ENCODE measurements at places on chromosomes 1 and 21. TPM values are rescaled to one million over a fixed set of nuclear protein-coding genes. Genes with fewer than 3 reads are reported as not detected.

- no peak for DNase-seq
These were observed 136.6 kb downstream of the SLC30A10 start for GRCh38 chr1:219791766-219792165.

GRCh38 chr1:200258447-200259375, 151.1 kb downstream of the ZNF281 start:
- DNase-seq, result no peak

GRCh38 chr1:15508700-15509487, 15.1 kb downstream of the CASP9 start:
- no peak for DNase-seq

- DNase-seq, result no peak
These were observed 20.4 kb downstream of the GPR161 start for GRCh38 chr1:168116327-168116799.

DNA sequence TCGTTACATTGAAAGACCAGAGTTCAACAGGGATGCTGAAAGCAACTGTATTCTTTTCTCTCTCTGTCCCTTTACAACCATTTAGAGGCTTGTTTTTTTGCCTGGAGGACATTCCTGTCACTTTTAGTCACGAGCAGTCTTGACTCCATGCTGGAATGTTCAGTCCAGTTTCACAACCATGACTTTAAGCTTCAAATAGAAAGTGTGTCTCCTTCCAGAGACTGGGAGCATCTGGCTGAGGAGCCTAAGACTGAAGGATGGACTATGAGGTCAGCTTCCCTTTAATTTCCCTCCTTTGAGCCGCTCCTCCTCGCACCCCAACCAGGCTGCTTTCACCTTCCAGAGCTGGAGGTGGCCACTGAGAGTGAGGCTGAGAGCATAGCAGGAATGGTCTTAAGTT, 10.5 kb upstream of the RYR2 start:
- no peak for DNase-seq

DNA sequence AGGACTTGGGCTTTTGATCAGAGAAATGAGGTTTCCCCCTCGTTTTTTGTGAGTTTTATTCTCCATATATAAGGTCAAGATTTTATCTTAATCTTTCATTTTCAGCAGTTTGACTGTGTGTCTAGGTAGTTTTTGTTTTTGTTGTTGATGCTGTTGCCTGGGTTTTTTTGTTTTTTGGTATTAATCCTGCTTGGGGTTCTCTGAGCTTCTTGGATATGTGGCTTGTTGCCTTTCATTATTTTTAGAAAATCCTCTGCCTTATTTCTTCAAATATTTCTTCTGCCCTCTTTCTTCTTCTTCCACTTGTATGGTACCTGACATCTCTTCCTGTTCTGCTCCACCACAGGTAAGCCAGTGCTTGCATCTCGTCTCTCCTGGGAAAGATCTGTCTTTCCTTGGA, 25.0 kb downstream of the EFCAB7 start:
- no peak for DNase-seq

- no peak for DNase-seq
These were observed 74.2 kb upstream of the CD53 start for GRCh38 chr1:110798691-110799256.

GRCh38 chr1:24535021-24535424, 20.9 kb upstream of the NCMAP start:
- no peak for DNase-seq

DNA sequence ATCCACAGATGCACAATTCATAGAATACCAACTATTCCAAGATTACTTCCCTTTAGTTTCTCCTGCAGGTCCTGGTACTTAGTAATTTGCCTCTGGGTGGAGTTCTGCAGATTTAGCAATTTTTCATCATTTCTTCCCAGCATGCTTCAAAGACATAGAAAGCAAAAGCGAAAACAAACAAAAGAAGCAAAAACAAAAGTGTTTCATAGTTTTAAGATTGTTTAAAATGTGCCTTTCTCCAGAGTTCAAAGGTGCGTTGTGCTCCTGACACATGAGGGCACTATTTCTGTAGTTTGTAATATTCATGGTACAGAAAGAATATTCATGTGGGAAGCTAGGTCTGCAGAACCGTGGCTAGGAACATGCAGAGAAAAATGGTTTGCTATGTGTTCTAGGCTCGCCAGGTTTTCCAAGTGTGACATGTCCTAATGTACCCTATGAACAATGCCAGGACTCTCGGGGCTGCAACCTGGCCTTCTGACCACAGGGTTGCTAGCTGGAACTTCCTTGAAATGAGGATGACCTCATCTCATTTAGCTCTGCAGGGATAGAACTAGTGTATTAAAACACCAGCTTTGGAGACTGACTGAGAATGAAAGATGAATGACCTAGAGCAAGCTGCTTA, 30.0 kb upstream of the RCSD1 start:
- no peak for DNase-seq

DNA sequence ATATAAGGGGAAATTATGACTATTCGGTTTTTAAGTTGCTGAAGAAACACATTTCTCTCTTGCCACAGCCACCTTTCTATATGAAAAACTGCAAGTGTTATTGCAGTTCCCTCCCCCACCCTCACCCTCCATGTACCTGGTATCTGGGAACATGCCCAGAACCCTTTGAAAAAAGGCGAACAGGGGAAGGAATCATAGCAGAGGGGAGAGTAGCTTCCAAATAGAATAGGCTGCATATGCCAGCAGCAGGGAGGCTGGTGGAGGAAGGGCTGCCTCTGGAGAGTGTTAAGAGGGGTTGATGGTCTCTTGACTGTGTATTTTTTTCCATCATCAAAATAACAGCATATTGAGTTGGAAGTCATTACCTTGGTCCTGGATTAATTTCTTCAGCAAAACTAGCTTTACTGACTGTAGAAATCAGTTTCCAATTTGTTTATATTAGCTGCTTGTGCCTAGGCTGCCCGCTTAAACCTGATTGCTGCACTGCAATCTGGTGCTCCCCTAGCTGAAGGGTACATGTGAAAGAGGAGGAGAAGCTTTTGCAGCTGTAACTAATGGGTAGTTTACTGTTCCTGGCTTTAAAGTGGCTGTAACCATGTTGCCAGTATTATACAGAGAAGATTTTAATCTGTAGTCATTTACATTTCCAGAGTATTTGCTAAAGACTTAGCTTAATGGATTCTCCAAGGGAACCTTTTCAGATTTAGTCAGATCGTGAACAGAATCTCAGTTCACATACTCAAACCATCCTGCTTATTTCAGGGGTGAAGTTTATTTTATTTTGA, 22.7 kb downstream of the AHCYL1 start:
- no peak for DNase-seq

- no peak for DNase-seq
These were observed 13.3 kb upstream of the CPT2 start for GRCh38 chr1:53183095-53183990.

- no peak for DNase-seq
These were observed 31.1 kb downstream of the FYB2 start for GRCh38 chr1:56788102-56788501.

GRCh38 chr1:97331165-97331564, 589.7 kb downstream of the DPYD start:
- DNase-seq, result no peak

- no peak for DNase-seq
These were observed 120.5 kb downstream of the LTN1 start for GRCh38 chr21:28872218-28872617.

The SPRR2G gene
- not detected for polyA plus RNA-seq

The LCE1D gene
- not detected for polyA plus RNA-seq

- DNase-seq, result peak; percentile 80
These were observed at the start of gene CSF1 for GRCh38 chr1:109910123-109910962. Gene CSF1, plus strand, starts transcription at chr1:109910849. Its CDS starts 175 bp downstream, at chr1:109911024.

DNA sequence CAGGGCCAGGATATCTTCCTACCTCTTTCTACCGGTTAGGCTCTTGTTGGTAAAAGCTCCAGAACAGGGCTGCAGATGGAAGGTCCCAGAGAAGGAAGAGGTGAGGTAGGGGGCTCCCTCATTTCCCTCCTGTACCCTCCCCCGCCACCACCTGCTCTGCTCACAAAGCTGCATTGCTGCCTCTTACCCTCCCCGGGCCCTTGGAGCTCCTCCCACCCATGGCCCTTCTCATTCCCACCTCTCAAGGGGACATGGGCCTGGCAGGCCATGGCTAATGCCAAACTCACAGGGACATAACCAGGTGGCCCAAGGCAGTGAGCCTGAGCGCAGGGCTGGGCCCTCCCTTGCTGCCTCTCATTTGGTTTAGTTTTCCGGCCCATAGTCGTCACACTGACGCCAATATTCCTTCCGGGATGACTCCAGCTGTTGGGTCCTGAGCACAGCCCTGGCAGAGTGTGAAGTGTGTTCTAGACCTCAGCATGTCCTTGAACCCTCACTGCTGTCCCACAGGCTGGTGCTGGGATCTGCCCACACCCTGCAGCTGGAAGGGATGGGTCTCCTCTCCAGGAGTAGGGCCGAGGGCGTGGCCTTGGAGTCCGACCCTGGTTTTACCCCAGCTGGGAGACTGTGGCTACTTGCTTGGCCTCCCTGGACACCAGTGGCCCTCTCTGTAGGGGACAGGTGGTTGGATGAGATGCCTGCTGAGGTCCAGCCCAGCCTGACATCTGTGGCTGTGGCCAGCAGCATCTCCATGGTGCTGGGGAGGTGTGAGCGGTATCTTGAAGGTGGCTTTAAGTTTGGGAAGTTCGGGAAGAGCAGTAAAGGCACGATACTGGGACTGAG, 104.6 kb downstream of the ARHGEF10L start:
- DNase-seq, result no peak

DNA sequence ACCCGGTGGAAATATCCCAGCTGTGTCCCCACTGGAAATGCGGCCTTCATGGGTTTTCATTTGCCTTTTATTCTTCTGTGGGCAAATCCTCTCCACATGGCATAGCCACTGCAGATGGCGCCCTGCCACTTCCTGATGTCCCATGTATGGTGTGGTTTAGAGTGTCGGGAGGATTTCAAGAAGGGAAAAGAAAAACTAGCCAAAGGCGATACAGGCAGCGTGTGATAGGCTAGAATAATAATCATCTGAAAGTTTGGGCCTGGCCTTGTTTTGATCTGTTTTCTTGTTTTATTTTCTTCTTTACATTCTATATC, 123.6 kb downstream of the PEX14 start:
- no peak for DNase-seq

- no peak for DNase-seq
These were observed 49.8 kb downstream of the KCNJ15 start for GRCh38 chr21:38306433-38307141.

The ESRRG gene
- polyA plus RNA-seq, result 42.1 TPM

The SPATA1 gene
- 1.5 TPM for polyA plus RNA-seq

DNA sequence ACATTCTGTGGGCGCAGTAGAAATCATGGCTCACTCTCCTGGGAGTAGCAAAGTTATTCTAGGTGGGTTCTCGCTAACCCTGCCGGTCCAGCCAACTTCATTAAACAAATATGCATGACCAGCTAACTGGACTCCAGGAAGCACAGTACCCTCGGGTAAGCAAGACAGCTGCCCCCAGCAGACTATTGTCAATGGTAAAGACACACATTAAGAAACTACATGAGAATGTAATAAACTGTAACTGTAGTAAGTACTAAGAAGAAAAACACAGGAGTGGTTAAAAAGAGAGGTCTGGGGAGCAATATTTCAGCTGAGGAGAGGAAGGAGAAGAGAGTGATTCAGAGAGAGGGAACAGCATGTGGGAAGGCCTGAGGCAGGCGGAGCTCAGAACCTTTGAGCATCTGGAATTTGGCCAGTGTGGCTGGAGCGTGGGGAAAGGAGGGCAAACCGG, 7.4 kb downstream of the SLC2A5 start:
- no peak for DNase-seq

The TEDDM1 gene
- 0.12 TPM for polyA plus RNA-seq

DNA sequence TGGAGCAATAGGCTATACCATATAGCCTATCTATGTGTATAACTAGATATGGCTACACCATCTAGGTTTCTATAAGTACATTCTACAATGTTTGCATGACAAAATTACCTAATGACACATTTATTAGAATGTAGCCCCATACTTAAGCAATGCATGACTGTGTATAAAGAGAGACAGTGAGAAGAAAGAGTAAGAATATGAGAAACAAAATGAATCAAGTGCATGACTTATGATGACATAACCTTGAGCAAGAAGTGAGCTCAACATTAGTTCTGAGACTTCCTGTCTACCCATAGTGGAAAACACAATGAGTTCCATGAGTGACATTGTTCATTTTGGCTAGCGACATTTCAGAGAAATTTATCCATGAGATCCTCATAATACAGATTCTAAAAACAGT, 10.1 kb downstream of the SLC44A5 start:
- no peak for DNase-seq

The LEFTY2 gene
- polyA plus RNA-seq, result 0.85 TPM

The KRTAP19-1 gene
- not detected for polyA plus RNA-seq

DNA sequence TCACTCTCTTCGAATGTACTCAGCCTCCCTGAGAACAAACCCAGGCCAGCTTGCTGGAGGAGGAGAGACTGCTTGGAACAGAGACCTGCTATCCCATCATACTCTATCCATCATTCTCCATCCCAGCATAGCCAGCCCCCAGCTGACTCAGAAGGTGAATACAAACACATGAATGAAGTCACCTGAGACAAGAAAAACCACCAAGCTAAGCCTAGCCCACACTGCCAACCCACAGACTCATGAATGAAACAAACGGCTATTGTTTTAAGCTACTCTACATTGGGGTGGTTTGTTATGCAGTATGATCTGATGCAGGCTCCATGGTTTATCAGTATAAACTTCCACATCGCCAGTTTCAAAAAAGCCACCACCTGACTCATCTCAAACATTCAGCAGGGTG, 395.6 kb downstream of the SETD4 start:
- DNase-seq, result no peak

DNA sequence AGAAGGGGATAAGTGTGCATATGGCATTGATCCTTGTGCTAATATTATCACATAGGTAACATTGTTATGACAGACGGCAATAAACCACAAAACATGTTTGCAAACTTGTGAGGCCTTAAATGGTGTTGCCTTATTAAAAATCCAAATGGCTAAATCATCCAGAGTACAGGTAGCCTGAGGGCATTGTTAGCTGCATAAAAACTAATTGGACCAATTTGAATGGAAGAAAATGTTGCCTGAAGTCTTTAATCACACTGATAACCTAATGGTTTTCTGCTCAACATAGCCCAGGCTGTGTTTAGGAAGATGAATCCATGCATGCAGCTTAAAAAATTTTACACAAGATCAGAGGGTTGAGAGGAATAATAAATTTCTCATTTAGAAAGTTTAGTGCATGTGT, 19.4 kb upstream of the LRRC53 start:
- DNase-seq, result no peak

- DNase-seq, result no peak
These were observed 17.6 kb downstream of the PAXBP1 start for GRCh38 chr21:32753818-32754585.

GRCh38 chr1:99751877-99752504, 14.4 kb downstream of the FRRS1 start:
- no peak for DNase-seq

DNA sequence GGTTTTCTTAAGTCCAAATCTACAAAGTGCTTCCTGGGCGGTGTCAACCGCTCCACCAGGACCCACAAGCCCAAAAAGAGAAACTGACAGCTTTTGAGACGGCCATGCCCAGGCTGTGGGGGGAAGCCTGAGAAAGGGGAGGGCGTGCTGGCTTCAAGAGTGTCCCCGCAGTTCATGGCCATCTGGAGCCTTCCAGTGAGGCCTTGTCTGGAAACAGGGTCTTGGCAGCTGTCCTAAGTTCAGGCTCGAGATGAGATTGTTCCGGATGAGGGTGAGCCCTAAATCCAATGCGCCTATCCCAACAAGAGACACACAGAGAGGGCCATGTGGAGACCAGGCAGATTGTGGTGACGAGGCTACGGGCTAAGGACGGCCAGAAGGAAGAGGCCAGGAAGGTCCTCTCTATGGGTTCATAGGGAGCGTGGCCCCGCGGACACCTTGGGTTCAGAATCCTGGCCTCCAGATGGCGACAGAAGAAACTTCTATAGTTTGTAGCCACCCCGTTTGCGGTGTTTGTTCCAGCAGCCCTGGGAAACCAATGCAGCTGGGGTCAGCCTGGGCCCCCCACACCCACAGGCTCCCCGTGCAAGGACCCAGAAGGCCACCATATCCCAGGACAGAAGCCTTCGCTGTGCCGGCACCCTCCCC, 70.2 kb downstream of the ARHGEF16 start:
- no peak for DNase-seq

Data from left renal pelvis (tissue), 4 donors.